ENCODE measurements at places on chromosomes 6 and 20.

GRCh38 chr20:13984211-13984610 lies 6.2 kb downstream of the SEL1L2 start:
- DNase-seq: no peak

DNA sequence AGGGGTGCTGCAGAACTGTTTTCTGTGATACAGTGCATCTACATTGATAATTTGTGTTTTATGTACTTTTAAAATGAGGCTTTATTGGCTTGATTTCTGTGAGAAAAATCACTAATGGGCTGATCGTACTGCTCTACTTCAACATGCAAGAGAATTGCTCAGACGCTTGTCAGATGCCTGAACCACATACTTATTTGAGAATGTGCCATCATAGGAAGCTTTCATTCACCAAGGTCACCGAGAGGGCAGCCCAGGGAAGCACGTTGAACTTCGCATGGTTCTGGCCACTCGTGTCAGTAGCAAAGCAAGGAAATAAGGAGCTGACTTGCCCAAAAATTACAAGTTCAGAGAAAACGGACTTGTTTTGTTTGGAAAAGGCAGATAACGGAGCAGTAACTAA lies 168.5 kb upstream of the AKAP12 start:
- DNase-seq: peak; percentile 90

DNA sequence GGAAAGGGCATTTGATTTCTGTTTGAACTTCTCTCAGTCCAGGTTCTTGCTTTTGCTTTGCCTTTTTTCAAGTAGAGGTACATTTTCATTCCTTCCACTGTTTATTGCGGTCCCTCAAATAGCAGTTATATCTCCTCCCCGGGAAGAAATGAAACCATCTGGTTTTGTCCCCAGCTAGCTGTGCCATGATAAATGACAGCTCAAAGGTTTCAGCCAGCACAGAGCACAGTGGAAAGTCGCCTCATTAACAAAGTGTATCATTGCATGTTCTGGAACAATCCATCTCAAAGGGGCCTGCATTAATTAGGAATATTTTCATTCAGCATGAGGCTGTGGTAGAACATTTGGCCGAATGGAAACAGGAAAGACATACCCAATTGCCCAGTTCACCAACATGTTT lies 146.0 kb downstream of the EDN3 start:
- DNase-seq: no peak

DNA sequence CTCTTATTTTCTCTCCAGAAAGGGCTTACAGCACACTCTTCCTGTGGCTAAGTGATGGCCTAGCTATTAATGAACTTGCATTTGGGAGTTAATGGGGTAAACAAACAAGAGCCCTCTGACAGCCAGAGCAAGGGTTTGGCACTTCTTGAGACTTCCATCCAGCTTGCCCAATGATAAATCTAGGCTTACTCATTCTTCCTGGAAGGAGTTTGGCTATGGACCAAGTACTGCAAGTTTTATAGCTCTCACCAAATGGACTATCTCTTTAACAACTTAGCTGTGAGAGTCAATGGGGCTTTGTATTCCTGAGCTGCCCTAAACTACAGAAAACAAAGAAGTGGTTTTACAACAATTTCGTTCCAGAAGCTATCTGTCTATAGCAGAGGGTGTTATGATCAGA lies 16.7 kb upstream of the PI3 start:
- no peak for DNase-seq

GRCh38 chr6:593139-593906 lies 63.6 kb downstream of the HUS1B start:
- no peak for DNase-seq

DNA sequence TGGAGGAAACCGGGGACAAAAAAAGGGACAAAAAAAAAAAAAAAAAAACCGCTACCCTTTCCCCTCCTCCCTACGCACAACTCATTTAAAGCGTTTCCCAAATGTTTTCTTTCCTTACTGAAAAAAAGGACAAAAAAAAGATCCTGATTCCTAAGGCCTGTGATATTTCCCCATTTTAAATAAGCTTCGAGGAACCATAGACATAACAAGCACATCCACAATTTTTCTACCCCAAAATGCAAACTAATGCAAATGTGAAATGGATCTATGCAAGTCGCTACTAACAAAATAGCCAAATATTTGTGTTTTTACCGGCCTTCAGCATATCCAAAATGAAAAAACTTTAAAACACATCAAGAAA lies 1.4 kb upstream of the ZNF217 start:
- no peak for DNase-seq

DNA sequence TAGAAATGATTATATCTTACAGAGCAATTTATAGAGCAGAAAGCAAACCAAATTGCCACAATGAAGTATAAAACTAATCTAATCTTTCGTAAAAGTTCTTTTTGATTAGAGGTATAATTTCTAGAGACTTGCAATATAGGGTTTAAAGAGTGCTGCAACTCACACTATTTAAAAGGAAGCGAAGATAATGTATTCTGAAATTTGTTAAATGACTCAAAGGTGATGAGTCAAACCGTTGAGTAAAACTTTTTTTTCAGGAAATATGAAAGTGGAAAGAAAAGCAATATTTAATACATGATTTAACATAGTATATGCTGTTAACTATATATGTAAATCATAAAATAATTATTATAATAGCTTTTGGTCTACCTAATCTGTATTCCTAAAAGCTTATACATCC lies 133.6 kb downstream of the SYNE1 start:
- DNase-seq: no peak

DNA sequence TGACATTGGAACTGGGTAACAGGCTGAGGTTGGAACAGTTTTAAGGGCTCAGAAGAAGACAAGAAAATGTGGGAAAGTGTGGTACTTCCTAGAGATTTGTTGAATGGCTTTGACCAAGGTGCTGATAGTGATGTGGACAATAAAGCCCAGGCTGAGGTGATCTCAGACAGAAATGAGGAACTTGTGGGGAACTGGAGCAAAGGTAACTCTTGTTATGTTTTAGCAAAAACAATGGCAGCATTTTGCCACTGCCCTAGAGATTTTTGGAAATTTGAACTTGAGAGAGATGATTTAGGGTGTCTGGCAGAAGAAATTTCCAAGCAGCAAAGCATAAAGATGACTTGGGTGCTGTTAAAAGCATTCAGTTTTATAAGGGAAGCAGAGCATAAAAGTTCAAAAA lies 474.7 kb upstream of the ADGRB3 start:
- DNase-seq: no peak

DNA sequence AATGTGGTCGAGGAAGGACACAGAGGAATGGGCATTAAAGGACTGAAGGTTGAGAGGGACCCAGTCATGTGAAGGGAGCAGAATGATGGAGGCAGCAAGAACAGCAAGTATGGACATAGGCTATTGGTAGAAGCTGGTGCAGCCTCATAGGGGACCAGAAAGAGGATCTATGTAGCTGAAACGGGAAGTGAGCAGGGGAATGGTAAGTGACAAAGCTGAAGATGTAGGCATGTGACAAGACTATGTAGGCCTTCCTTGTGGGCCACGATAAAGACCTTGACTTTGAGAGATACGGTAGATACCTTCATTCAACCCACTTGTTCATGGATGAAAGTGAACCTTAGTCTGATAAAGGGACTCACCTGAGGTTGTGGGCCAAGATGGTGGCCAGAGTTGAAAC lies 3.5 kb downstream of the CTNNBL1 start:
- DNase-seq: no peak

DNA sequence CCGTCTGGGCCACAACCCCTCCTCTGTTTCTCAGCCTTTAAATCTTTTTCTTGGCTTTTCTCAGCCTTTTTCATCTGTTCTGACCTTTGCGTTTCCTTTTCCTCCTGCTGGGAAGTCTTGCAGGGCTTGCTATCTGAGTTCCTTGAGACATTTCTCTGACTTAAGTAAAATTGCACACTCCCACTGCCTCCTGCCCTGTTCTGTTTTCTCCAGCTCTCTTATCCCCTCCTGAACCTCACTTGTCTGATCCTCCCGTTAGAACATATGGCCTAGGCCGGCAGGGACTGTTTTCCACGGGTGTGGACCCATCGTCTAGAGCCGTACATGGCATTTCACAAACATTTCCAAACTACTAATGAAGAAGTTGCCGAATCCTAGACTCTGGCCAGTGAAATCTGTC lies 63.0 kb downstream of the ARID1B start:
- DNase-seq: no peak

- no peak for DNase-seq
Measured at GRCh38 chr20:50460115-50460607, 50.0 kb upstream of the PTPN1 start.

- DNase-seq: no peak
Measured at GRCh38 chr6:111804627-111805235, 68.5 kb downstream of the FYN start.

DNA sequence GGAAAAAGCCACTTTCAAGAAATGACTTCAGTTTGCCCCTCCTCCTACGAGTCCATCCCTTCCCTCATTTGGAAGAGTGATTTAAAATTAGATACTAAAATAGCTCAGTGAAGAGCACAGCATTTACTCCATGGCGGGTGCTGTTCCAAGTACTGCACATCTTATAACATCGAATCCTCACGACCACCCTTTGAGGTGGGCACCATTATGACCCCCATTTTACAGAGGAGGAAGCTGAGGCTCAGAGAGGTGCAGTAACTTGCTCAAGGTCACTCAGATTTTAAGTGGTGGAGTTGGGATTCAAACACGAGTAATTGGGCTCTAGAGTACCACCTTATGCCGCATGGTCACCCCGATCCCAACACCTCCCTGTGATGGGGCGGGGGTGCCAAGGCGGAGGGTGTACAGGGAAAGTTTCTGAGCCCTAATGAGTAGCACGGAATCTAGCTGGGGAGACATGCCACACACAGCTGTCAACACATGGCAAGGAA lies 25.5 kb downstream of the TTBK1 start:
- no peak for DNase-seq

- DNase-seq: peak; percentile 92
Measured at GRCh38 chr6:4664117-4664626, 112.0 kb upstream of the CDYL start.

- no peak for DNase-seq
Measured at GRCh38 chr6:70180183-70180900, 122.5 kb downstream of the COL9A1 start.

GRCh38 chr6:22838345-22838744 lies 269.0 kb downstream of the HDGFL1 start:
- DNase-seq: no peak

DNA sequence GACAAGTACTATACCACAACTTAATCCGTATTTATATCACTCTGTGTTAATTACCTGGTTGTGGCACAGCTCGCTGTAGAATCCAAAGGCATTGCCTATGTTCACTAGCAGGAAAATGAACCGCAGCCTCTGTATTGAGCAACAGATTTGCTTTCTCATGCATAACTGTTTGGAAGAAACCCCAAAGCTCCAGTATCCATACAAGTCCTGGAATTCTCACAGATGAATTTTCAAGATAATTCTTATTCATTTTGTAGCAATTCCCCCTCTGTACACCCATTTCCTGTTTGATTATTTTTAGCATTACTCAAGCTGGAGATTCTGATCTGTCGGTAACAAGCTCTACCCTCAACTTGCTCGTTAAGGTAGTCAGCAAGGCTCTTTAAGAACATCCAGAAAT lies 63.5 kb downstream of the STMND1 start:
- DNase-seq: no peak

DNA sequence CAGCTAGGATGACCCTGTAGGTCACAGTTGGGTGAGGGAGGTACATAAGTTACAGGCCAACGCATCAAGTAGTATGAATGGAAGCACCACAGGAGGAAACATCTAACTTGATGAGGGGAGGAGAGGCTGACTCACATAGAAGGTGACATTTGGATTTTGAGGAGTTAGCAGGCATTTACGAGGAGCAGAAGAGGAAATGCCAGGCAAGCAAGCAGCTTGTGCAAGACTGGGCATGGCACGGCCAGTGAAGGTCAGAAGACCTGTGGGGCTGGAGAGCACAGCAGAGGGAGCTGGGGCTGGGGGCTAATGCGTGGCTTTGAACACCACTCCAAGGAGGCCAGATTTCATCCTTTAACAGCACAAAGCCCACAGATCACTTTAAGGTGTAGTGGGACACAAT lies 37.8 kb downstream of the MUC22 start:
- no peak for DNase-seq

DNA sequence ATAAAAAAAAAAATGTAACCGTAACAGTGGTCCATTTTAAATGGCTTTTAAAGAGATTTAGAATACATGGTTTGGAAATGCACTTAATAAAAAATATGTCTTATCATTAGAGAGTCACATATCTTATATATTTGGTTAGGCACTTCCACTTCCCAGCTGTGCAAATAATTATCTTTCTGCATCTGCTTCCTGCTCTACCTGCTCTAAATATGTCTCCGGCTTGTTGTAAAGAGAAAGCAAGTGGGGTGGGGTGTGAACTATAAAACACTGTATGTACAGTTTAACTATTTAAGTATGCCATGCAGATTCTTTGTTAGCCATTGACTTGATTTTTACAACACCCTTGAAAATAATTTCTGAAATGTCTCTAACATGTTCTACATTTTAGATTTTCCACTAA lies 106.3 kb downstream of the NKAIN2 start:
- DNase-seq: no peak

DNA sequence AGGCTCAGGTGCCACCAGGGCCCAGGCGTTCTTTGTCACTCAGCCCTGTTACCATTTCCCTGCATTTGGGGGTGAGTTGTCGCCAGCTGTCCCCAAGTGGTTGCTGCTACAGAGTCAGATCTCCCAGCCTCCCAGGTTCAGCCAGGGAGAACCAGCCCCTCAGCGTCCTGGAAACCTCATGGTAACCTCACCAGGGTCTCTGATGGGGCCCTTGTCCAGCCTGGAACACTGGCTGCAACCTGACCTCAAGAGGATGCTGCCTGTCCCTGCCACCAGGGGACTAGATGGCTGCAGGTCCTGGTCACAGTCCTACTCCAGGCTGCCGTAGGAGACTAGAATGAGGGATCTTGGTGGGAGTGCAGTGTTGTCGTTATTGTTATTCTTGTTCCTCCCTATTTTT lies 228.3 kb upstream of the PDE10A start:
- no peak for DNase-seq

- no peak for DNase-seq
Measured at GRCh38 chr20:20796766-20797440, 84.5 kb upstream of the RALGAPA2 start.

Data from posterior vena cava (tissue), 2 donors.